ENCODE measurements at places on chromosomes 13 and 19.

- DNase-seq = no peak
Observed at GRCh38 chr19:55348317-55349034, 6.0 kb downstream of the COX6B2 start.

GRCh38 chr19:45638930-45639729, at the start of gene EML2:
TSS of gene EML2 (minus strand) at chr19:45639397. CDS start at chr19:45639376, 21 bp downstream.
- no peak for DNase-seq

DNA sequence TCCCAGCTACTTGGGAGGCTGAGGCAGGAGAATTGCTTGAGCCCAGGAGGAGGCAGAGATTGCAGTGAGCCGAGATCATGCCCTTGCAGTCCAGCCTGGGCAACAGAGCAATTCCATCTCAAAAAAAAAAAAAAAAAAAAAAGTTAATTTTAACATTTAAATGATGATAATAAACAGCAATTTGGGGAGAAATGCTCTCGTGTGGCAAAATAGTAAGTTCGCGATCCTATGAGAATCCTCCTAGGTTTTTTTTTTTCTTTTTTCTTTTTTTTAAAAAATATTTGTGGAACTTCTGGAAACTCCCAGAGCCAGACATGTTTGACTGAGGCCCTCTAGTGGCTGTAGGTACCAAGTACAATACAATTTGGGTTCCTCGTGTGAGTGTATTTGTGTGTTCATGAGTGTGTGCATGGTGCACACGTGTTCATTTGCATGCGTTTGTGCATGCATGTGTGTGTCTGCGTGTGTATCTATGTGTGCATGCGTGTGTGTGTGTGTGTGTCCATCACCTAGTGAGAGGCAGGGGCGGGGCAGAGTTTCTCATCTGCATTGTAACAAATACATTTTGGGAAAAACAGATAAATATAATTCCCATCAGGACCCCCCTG, 31.2 kb downstream of the TMPRSS9 start:
- peak; percentile 50 for DNase-seq

DNA sequence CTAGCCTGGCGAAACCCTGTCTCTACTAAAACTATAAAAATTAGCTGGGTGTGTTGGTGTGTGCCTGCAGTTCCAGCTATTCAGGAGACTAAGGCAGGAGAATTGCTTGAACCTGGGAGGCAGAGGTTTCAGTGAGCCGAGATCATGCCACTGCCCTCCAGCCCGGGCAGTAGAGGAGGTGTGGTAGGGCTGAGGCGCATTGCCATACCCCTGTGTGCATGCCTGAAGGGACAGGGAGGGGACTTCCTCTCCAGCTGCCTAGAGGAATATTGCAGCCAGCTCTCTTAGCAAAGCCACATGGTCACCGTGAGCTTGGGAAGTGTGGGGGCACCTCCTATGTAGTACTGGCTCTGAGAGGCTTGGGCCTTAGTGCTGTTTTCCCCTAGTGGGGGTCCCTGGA, 29.2 kb upstream of the PEPD start:
- DNase-seq = no peak

DNA sequence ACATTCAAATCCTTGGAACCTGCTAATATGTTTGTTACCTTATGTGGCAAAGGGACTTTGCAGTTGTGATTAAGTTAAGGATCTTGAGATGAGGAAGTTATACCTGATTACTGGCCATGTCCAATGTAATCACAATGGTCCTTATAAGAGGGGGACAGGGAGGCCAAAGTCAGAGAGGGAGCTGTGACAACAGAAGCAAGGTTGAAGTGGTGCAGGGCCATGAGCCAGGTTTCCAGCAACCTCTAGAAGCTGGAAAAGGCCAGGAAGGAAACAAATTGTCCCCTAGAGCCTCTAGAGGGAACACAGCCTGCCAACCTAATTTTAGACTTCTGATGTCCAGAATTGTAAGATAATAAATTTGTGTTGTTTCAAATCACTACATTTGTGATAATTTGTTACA, 334.7 kb upstream of the DACH1 start:
- no peak for DNase-seq

GRCh38 chr19:57830071-57830602, at the start of gene ZNF587B:
TSS of gene ZNF587B (plus strand) at chr19:57830299. CDS start at chr19:57830529, 230 bp downstream.
- no peak for DNase-seq

GRCh38 chr13:97388373-97388772, 45.6 kb upstream of the RAP2A start:
- DNase-seq = no peak

DNA sequence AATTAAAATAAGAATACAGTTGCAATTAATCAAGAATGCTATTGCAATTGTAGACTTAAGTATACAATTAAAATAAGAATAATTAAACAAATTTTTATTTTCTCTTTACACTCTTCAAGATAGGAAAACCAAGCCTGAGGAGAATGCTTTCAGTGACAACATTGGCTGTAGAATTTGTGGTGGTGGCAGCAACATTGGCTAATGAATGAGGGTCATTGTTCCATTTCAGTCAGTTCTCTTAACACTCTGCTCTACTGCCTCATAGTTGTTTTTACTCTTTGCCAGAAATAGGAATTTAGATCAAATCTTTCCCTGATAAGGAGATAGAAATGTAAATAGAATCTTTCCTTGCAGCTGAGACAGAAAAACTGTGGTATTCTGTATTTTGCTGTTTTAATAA, 391.6 kb downstream of the PCDH20 start:
- no peak for DNase-seq

DNA sequence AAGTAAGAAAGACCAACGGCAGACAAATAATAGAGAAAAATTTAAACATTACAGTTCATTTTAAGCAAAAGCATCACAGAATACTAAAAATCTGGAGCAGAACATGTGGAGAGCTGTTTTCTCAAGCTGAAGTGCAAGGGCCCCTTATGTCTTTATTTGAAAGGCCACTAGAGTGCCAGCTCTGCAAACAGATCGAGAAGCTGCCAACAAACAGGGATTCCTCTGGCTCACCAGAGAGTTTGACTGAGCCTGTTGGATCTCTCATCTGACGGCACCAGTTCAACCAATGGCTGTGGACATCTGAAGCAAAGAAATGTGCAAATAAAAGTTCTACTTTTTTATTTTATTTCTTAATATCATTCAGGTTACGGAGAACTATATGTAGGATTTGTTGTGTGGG, 119.7 kb downstream of the COL4A2 start:
- no peak for DNase-seq

GRCh38 chr19:6021878-6022569, 44.1 kb upstream of the RANBP3 start:
- DNase-seq = peak; percentile 31

- DNase-seq = peak; percentile 56
Observed at GRCh38 chr13:74206061-74206561, 71.9 kb upstream of the KLF12 start.

DNA sequence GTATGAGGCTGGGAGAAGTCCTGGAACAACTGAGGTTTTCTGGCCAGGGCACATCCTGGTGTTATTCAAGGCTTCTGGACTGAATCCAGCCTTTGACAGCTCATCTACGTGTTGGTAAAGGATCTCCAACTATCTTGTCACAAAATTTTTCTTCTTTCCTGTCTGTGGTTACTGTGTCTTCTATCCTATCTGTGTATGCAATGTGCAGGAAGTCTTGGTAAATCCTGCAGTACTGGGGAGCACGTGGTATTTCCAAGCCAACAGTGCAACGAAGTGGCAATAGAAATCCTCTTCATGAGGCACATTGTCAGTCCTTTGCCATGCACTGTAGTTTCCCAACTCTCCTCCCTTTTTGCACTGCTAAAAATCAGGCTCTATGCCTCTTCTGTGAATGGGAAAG, 86.7 kb downstream of the ZNF100 start:
- no peak for DNase-seq

GRCh38 chr19:19407633-19407930, 2.1 kb downstream of the GATAD2A start:
- DNase-seq = no peak

GRCh38 chr13:103190841-103191240, 124.6 kb upstream of the SLC10A2 start:
- no peak for DNase-seq

DNA sequence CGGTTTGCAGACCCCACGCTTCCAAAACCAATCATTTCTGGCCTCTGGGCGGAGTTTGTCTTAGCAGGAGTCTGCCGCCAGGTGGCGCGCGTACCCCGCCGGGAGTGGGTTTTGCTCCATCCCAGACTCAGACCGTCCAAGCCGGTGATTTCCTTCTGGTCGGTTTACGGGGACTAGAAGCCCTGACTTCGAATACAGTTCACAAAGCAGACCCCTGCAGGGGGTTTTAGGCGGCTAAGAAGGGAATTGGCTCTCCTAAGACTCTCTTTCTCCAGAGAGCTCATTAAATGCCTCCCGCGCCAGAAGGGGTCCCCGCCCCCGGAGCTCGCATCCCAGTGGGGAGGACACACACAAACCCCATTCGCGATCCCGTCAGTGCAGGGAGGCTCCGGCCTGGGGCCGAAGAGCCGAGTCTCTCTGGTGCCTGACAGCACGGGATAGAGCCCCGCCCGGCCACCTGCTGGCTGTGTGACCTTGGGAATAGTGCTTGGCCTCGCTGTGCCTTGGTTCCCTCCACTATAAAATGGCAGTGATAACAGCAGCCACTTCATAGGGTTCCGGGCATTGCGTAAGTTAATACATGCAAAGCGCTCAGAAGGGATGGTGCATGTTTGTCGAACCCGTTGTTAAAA, 8.6 kb upstream of the NUP62 start:
- DNase-seq = peak; percentile 29

DNA sequence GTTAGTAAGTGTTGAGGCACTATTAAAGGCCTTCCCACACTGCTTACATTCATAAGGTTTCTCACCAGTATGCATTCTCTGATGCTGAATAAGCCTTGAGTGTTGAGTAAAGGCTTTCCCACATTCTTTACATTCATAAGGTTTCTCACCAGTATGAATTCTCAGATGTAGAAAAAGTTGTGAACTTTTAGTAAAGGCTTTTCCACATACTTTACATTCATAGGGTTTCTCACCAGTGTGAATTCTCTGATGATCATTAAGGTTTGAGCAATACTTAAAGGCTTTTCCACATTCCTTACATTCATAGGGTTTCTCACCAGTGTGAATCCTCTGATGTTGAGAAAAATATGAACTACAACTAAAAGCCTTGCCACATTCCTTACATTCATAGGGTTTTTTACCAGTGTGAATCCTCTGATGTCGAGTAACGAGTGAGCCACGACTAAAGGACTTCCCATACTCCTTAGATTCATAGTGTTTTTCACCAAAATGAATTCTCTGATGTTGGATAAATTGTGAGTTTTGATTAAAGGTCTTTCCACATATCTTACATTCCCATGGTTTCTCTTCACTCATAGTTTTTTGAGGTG, 24.2 kb downstream of the ZNF829 start:
- no peak for DNase-seq

DNA sequence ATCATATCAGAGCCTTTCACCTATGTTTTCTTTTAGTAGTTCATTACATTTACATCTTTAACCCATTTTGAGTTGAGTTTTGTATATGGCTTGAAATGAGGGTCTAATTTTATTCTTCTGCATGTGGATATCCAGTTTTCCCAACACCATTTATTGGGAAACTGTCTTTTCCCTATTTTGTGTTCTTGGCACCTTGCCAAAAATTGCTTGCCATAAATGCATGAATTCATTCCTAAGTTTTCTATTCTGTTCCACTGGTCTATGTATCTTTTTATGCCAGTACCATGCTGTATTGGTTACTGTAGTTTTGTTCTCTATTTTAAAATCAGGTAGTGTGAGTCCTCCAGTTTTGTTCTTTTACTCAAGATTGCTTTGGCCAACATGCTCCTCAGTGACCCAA, 144.0 kb upstream of the OBI1 start:
- DNase-seq = no peak

DNA sequence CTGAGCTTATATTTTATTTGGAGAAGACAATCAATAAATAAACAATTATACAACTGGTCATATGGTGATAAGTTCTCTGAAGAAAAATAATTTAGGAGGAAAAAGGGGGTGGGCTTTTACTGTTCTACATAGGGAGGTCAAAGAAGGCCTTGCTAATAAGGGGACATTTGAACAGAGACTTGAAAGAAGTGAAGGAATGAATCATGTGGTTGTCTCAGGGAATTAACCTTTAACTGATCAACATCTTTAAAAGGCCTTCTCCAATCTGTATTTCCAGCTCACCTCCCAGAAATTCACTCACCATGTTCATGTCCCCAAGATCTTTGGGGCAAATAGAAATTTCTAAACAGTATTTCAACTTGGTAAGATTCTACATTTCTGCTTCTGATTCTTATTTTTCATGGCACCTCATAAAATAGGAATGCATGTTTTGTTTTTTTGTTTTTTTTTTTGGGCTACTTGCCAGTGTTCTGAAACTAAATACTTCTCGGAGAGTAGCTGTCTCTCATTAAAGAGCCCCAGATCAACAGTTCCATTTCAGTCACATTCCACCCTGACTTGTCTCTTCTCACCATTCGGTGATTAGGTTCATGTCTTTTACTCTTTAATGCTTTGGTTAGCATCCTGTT, 19.2 kb upstream of the LPAR6 start:
- DNase-seq = no peak

GRCh38 chr13:28805193-28805819, 14.8 kb upstream of the MTUS2 start:
- no peak for DNase-seq

DNA sequence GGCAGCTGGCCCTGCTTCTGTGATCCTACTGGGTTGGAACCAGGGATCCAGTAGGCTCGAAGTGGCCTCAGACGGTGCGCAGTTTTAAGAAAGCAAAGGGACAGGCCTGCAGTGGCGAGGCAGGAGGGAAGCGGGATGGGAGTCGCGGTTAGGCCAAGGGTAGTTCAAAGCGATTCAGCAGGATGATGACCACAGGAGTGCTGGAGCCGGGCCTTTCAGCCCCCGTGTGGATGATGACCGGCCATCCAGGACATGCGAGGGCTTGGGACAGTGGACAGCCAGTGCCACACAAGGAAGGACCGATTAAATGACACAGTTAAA, 854 bp downstream of the RNASEH2B start:
- no peak for DNase-seq

DNA sequence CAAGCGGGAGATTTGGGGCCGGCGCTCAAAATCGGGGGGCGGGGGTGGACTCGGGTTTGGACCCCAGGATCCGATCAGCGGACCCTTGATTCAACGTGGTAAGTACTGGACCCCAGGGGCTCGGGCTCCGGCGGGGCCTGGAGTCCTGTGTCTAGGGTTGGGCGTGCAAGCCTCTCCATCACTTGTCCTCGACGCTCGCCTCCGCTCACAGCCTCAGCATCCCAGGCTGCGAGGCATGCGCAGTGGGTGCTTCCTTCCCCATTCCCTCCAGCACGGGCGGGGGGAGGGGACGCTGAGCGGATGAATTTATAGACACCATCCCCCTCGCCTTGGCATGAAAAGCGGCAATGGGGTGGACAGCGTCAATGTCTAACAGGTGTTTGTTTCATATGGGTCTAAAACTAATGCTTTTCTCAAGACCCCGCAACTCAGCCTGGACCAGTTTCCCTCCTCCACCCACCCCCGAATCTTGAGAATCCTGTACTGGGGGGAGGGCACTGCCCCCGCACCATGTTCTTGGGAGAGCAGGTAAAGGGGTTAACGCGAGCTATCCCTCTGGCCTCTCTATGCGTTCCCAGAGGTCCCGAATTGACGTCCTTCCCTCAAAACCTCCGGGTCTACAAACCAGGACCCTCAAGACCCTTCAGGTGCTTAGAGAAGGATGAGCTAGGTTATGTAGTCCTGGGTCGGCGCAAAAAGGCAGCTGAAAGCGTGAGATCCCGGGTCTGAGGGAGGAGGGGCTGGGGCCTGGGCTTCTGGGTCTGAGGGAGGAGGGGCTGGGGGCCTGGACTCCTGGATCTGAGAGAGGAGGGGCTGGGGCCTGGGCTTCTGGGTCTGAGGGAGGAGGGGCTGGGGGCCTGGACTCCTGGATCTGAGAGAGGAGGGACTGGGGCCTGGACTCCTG, 579 bp downstream of the CPT1C start:
- no peak for DNase-seq

Data from GM04504 (cell line).